ENCODE measurements at places on chromosomes 1 and 21. TPM values are rescaled to one million over a fixed set of nuclear protein-coding genes. Genes with fewer than 3 reads are reported as not detected.

Gene LPGAT1
- total RNA-seq = 17.1 TPM

Gene LRRC52
- not detected for total RNA-seq

Gene DNAJC8
- total RNA-seq = 65.2 TPM

Gene TMEM51
- total RNA-seq = not detected

Gene CRNN
- 0.21 TPM for total RNA-seq

- DNase-seq = no peak
- H3K36me3 ChIP-seq = no peaks in the 10 kb centered on the region
- no peak overlapping the region for H3K27ac ChIP-seq
- H3K4me1 ChIP-seq = no peaks in the 10 kb centered on the region
- H3K27me3 ChIP-seq = no peaks in the 10 kb centered on the region
These were observed 32.0 kb upstream of the IGSF5 start for GRCh38 chr21:39712976-39713375.

GRCh38 chr1:172351754-172352161, 68.7 kb upstream of the C1orf105 start:
- peaks cover 8% of the 10 kb centered on the region for H3K4me1 ChIP-seq
- no peaks in the 10 kb centered on the region for H3K27me3 ChIP-seq
- no peaks in the 10 kb centered on the region for H3K36me3 ChIP-seq
- H3K4me3 ChIP-seq = no peak overlapping the region
- no peak for DNase-seq

- no peak overlapping the region for H3K27ac ChIP-seq
- no peaks in the 10 kb centered on the region for H3K36me3 ChIP-seq
- DNase-seq = no peak
- no peaks in the 10 kb centered on the region for H3K4me1 ChIP-seq
These were observed 34.4 kb downstream of the WNT9A start for GRCh38 chr1:227913396-227913763.

GRCh38 chr1:24383381-24383940, 30.1 kb downstream of the STPG1 start:
- no peak overlapping the region for H3K4me3 ChIP-seq
- H3K27me3 ChIP-seq = no peaks in the 10 kb centered on the region
- H3K27ac ChIP-seq = no peak overlapping the region
- no peak for DNase-seq
- no peaks in the 10 kb centered on the region for H3K36me3 ChIP-seq

GRCh38 chr1:46689897-46690296, 18.2 kb downstream of the TEX38 start:
- no peaks in the 10 kb centered on the region for H3K27me3 ChIP-seq
- DNase-seq = no peak
- H3K4me3 ChIP-seq = no peak overlapping the region
- H3K36me3 ChIP-seq = peaks cover 44% of the 10 kb centered on the region

DNA sequence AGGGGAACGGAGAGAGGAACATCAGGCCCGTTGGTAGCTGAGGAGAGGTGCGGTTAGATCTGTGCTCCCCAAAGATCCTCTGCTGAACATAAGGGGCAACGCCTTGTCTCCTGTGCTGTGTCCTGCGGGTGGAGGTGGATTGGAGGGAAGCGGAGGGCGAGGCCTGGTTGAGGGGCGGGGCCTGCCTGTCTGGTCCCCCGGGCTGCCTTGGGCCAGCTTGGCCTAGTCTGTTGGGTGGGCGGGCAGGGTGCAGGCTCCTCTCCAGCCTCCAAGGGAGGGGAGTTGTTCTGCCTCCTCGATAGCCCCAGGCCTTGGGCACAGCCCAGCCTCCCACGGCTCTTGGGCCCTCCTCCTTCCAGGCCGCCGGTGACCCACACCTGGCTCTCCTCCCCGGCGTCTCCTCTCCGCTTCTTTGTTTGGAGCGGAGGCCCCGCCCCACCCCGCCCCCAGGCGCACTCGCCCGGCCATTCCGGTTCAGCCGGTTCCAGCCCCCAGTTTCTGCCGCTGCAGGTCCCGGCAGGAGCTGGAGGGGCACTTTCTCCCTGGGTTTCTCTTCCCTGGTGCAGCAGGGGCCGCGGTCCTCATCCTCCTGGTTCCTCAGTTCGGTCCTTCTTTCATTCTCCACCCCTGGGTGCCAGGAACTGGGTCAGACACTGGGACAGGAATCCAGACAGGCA, 19.4 kb downstream of the PTPRF start:
- no peak for DNase-seq
- H3K4me3 ChIP-seq = peak overlapping the region; percentile 50
- H3K27me3 ChIP-seq = no peaks in the 10 kb centered on the region

DNA sequence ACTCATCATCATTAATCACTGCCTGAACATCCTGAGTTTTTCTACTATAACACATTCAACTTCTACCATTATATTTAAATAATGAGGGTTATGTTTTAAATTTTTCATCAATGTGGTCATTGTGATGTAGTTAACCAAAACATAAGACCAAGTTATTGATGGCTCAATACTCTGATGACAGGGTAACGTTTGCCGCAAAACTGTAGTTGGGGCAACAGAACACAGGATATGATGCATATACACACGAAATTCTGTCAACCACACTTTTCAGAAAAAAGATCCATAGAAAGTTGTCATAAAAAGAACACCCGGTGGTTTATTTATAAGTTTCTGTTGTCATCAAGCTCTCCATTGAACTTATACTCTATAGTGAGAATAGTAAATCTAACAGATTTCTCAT, 121.7 kb upstream of the COL11A1 start:
- no peak overlapping the region for H3K27ac ChIP-seq
- no peak overlapping the region for H3K4me3 ChIP-seq
- H3K27me3 ChIP-seq = no peaks in the 10 kb centered on the region
- H3K36me3 ChIP-seq = no peaks in the 10 kb centered on the region
- no peak for DNase-seq

DNA sequence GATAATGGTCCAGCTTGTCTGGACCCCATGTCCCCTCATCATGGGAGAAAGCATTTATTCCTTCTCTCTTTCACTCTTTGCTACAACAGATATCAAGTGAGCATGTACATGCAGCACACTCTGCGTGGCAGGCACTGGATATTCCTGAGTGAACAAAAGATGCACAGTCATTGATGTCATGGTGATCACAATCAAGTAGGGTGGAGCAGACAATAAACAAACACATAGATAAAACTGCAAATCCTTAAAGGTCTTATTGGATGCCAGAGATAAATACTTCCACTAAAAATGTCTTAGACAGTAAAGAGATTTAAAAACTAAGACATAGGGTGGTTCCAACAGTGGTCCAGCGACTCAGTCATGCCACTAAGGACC, 178.0 kb downstream of the ZC3H11B start:
- DNase-seq = no peak
- no peaks in the 10 kb centered on the region for H3K4me1 ChIP-seq
- H3K4me3 ChIP-seq = no peak overlapping the region
- H3K27ac ChIP-seq = no peak overlapping the region
- H3K36me3 ChIP-seq = no peaks in the 10 kb centered on the region

DNA sequence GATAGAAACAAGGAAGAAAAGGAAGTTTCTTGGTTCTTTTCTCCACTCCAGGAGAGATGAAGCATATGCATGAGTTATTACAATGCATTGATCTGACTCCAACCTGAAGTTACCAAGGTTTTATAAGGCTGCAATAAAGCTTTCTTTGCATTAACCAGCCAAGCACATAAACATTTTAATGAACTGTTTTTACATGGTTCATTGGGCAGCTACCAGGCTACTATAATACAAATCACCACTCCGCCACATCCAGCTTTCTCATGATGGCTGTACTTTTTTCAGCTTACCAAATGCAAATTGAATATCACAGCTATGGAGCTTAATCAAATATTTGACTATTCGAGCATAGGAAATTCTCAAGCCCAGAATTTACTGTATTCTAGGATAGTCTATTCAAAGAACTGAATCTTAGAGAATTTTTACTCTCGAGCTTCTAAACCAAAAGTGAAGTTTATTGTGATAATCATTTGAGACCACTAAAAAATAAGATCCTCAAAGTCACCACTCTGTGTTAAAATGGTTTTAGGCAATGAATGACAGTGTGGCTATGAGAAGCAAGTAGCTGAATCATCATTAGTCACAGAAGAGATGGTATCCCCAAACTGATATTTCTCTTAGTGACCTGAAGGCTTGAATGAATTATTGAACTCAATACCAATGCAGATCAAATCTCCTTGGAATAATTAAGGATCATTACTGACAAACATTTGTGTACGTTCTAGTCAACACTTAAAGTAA, 58.6 kb upstream of the ZNF281 start:
- H3K27ac ChIP-seq = no peak overlapping the region
- no peaks in the 10 kb centered on the region for H3K36me3 ChIP-seq
- DNase-seq = no peak
- no peak overlapping the region for H3K4me3 ChIP-seq
- no peaks in the 10 kb centered on the region for H3K4me1 ChIP-seq
- H3K27me3 ChIP-seq = no peaks in the 10 kb centered on the region

DNA sequence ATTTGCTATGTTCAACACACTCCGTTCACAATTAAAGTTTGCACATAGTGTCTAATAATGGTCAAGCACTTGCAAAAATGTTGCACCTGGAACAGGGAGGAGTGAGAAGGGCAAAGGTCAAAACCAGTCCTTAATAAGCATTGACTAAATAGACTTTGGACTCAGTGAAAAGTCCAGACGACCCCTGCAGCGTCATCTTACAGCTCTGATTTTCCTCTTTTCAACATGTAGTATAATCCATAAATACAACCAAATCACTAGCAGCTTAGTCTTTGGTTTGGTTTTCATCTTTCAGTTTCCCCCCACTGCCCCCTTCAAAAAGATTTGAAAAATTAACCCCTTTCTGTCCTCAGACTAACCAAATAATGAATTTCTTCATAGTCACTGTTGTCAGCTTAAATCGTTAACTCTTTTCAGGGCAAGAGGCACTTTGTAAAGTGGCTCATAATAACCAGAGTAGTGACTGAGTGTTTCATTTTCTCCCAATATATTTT, 290.3 kb downstream of the PTPRC start:
- no peak overlapping the region for H3K4me3 ChIP-seq
- DNase-seq = no peak
- no peaks in the 10 kb centered on the region for H3K4me1 ChIP-seq
- H3K27ac ChIP-seq = no peak overlapping the region
- H3K36me3 ChIP-seq = no peaks in the 10 kb centered on the region

GRCh38 chr1:24769656-24770651, 24.7 kb downstream of the CLIC4 start:
- H3K27ac ChIP-seq = peak overlapping the region; percentile 97
- peaks cover 3% of the 10 kb centered on the region for H3K36me3 ChIP-seq
- peaks cover 74% of the 10 kb centered on the region for H3K4me1 ChIP-seq

- DNase-seq = no peak
- H3K4me3 ChIP-seq = no peak overlapping the region
- no peak overlapping the region for H3K27ac ChIP-seq
These were observed 126.6 kb downstream of the KCNT2 start for GRCh38 chr1:196481616-196482015.

DNA sequence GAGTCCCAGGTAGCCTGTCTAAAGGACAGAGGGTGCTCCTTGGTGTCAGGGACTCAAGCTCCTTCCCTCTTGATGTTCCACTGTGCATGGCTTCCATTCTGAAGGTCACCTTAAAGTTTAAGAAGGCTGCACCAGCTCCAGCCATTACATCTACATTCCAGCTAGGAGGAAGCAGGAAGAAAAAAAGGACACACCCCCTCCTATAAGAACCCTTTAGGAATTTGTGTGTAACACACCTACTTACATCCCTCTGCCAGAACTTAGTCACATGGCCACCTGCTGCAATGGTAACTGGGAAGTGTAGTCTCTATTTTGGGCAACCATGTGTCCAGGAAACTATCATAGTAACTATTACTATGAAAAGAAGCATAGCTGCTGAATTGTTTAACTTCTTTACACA, 161.6 kb upstream of the KLHDC7A start:
- H3K4me1 ChIP-seq = no peaks in the 10 kb centered on the region
- H3K4me3 ChIP-seq = no peak overlapping the region
- H3K27me3 ChIP-seq = no peaks in the 10 kb centered on the region
- no peak overlapping the region for H3K27ac ChIP-seq

GRCh38 chr21:34147792-34148418, 74.5 kb downstream of the MRPS6 start:
- H3K36me3 ChIP-seq = peaks cover 11% of the 10 kb centered on the region
- H3K27ac ChIP-seq = peak overlapping the region; percentile 49
- no peak for DNase-seq
- no peak overlapping the region for H3K4me3 ChIP-seq
- peaks cover 9% of the 10 kb centered on the region for H3K4me1 ChIP-seq

DNA sequence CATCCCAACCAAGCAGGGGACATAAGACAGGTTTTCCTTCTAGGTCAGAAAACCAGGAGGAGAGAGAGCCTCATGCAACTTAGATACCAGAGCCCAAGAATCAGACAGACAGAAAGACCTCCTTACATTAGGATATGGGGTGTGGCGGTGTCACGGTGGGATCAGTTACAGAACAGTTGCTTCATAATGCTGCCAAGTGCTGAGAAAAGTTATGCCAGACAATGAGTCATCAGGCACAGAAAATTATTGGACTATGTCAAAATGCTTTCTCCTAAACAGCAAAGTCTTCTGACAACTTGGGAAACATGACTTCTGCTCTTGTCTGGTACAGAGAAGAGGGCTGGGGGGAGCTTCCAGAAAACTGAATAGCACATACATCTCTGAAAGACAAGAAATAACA, 1120.2 kb upstream of the TMPRSS15 start:
- no peak for DNase-seq
- H3K27ac ChIP-seq = no peak overlapping the region
- H3K4me1 ChIP-seq = no peaks in the 10 kb centered on the region

DNA sequence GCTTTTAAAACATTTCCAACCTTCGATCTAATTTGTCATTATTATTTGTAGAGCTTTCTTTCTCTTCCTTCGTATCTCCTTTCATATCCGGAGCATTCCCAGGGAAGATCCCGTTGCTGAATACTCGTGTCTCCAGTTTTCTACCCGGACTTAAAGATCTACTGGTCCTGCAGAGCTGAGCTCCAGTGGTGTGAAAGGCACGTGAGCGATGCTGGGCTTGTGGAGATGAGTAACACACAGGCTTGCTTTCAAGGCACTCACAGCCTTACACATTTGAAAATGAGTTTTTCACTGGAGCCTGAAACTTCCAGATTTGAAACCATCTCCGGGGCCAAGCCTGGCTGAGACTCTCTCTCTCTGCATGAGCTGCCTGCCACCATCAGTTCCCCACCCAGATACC, 428.3 kb downstream of the KIF26B start:
- no peaks in the 10 kb centered on the region for H3K27me3 ChIP-seq
- H3K4me1 ChIP-seq = no peaks in the 10 kb centered on the region
- H3K27ac ChIP-seq = no peak overlapping the region
- no peaks in the 10 kb centered on the region for H3K36me3 ChIP-seq

Data from ascending aorta (tissue), 2 donors.